SK-N-SH treated with all-trans-retinoic acid at 6 μM for 48 hours (cell line): ENCODE measurements at places on chromosomes 7 and 10.

GRCh38 chr7:158976849-158977593 lies 120.7 kb downstream of the DYNC2I1 start:
- ATAC-seq: peak; percentile 90

GRCh38 chr10:5643346-5644067 lies 22.9 kb downstream of the ASB13 start:
- no peak for ATAC-seq

DNA sequence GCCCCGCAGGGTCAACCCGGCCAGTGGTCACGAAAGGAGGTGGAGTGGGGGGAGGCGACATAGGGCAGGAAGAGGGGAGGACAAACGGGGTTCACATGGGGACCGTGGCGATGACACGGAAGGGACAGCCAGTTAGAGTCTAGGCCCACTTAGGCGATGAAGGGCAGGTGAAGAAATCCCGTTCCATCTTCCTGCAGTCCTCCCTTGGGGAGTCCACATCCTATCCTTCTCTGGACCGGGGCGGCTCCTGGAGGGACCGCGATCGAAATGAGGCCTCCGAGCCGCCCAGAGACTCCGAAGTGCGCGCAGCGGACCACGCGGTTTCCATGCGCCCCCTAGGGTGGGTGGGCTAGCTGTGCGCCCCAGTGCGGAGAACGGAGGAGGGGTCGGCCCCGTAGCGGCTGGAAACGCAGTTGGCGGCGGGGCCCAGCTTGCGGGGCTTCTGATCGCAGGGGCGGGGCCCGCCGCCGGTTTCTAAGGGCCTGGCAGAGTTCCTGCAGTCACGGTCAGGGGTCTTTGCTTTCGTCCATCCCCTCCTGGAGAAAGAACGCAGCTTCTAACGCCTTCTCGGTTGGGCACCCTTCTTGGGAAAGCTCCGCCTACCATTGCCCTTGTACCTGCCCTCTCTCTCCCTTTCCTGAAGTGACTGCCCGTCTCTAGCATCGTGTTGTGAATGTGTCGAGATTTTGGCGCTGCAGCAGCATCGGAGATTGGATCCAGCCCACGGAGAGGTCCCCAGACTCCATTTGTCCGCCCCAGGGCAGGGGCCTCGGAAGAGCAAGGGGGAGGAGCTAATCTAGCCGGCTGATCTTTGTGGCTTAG lies 17.9 kb upstream of the TMEM225B start:
- peak; percentile 81 for ATAC-seq

- ATAC-seq: peak; percentile 63
These were observed 7.2 kb downstream of the ANTXRL start for GRCh38 chr10:46293832-46294640.

GRCh38 chr7:100126239-100126930 lies 382 bp upstream of the MBLAC1 start:
- ATAC-seq: peak; percentile 45

- no peak for ATAC-seq
These were observed 34.8 kb downstream of the CFAP43 start for GRCh38 chr10:104197364-104197763.

GRCh38 chr7:157122800-157123495 lies 15.8 kb upstream of the UBE3C start:
- no peak for ATAC-seq

DNA sequence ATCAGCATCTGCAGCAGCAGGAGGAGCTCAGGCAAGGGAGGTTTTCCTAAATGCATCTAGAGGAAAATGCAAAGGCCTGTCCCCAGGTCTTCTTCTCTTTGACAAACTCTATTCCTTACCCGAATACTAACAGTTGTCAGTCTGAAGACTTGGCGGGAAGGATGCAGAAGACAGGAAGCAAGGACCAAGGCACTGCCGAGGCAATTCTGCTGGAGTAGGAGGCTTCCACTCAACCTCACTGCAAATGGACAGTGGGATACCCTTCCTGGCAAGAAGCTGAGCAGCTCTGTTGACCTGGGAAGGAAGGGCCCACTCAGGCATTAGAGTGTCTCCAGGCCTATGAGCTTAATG lies 373.0 kb downstream of the CCSER2 start:
- no peak for ATAC-seq

DNA sequence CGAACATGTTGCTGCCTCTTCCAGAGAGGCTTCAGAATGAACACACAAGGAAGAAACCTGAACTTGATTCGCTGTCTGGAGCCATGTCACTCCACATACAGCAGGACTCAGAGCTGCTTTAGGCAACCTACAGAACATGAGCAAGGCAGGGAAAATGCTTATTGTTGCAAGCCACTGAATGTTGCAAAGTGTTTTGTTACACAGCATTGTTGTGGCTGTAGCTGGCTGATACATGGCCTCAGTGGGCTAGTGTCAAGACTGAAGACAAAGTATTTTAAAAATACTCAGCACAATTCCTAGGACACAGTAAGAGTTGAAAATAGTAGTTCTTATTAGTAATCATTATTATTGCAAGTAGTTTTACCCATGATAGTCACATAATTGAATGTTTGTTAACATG lies 3.1 kb upstream of the CHST15 start:
- ATAC-seq: no peak

- ATAC-seq: peak; percentile 24; the same call in 1 of the 3 replicates
These were observed 135.2 kb upstream of the PRSS1 start for GRCh38 chr7:142614116-142614515.

- no peak for ATAC-seq
These were observed 49.8 kb downstream of the PRKCQ start for GRCh38 chr10:6530211-6530840.

GRCh38 chr7:30817371-30817767 lies 46.2 kb downstream of the MINDY4 start:
- ATAC-seq: no peak

DNA sequence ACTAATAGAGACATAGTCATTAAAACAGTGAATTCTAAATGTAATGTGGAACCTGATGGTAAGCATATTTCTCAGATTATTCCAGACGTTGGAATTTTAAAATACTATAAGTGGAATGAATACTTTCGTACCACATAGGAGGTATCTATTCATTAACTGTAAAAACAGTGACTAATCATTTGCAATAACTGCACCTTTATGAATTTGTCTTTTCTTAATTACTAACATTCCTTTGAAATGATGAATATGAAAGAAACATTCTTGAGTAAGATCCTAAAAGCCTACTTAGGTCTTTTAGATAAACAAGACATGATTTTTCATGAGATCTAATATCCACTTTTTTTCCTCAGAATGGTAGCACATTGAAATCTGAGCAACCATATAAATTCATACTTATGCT lies 549.0 kb upstream of the LRRN3 start:
- no peak for ATAC-seq

- no peak for ATAC-seq
These were observed 6.3 kb downstream of the CALN1 start for GRCh38 chr7:72405871-72406270.

GRCh38 chr7:32936689-32937088 lies 20.6 kb upstream of the FKBP9 start:
- peak; percentile 38 for ATAC-seq

DNA sequence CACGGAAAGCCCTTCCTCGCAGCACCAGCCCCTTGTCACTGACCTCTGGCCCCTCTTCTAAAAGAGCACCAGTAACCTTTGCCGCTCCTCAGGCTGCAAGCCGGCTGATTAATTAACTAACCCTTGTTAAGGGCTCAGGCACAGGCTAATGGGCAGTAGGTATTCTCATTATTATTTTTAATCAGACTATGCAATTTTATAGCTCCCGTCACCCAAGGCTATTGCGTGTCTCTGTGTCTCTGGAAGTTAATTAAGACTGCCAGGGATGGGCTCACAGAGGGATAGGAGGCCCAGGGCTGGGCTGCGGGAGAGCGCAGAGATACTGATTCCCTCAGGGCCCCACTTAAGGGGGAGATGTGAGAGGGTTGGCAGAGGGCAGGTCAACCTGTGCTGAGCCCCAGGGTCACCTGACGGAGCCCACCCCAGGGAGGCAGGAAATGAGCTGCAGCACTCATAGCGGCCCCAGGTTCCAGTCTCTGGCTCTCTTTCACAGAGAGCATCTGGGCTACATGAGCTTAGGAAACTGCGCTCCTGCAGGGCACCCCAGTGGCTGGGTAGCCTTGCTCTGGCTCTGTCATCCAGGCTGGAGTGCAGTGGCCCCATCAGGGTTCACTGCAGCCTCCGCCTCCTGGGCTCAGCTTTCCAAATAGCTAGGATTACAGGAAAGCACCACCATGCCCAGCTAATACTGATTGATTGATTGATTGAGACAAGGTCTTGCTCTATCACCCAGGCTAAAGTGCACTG lies 92.2 kb upstream of the LRRC4 start:
- peak; percentile 24 for ATAC-seq

DNA sequence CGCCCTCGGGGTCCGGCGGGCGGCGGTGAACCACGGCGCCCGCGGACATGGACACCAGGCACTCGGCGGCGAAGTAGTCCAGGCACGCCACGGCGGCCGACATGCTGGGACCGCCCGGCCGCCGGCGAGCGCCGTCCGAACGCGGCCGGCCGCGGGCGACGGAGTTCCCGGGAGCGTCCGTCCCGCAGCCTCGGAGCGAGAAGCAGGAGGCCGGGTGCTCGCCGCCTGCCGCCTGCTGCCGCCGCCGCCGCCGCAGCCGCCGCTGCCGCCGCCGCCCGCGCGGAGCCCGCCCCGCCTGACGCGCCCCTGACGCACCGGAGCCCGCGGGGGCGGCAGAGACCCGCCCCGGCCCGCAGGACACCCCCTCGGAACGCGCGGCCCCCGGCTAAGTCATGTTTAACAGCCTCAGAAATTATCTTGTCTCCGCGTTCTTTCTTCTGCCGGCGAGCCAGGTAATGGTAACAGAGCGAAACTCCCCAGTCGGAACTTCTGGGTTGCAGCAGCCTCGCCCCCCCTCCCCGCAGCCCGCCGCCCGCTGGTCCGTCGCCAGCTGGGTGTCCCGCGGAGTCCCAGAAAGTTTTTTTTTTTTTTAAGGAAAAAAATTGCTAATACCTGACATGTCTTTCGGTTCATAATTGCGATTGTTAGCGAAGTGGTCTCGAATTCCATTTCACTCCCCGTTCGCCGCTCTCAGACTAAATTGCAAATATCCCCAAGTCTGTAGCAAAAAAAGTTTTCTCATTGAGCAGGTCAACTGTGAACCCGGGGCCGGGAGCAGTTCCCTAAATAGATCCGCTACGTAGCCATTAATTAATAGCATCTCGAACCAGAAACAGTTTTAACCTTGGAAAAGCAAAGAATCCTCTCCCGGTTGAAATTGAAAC lies at the start of gene KLF14:
TSS of gene KLF14 (minus strand) at position 277 of the 884 bp plus-strand sequence. CDS start at position 103, 174 bp downstream.
- ATAC-seq: peak; percentile 48

- ATAC-seq: no peak
These were observed 274.4 kb upstream of the YAE1 start for GRCh38 chr7:39291628-39292410.

DNA sequence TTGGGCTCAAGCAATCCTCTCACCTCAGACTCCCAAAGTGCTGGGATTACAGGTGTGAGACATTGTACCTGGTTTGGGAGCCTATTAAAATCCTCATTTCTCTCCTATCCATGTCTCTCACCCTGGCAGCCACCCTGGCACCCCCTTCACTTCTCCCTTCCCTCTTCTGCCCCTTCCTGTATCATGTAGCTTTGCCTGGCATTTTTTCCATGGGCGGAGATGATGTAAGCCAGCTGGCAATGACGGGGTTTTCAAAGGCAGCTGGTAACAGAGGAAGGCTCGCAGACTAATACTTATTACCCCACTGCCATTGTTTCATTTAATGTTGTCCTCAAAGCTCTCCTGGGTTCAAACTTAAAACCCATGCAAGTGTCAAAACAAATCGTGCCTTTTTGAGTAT lies 61.9 kb downstream of the RGS10 start:
- ATAC-seq: peak; percentile 71

DNA sequence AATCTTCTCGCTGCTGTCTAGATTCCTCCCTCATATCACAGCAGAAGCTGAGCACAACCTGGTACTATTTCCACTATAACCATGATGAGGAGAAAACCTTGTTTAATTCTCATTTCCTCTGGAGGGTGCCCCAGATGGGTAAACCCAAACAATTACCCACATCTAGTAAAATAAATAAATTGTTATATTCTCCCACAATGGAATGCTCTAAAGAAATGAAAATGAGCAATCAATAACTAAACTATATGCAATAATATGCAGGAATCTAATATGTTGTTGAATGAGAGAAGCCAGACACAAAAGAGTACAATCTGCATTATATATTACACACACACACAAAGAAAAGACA lies 37.0 kb downstream of the SGMS1 start:
- no peak for ATAC-seq

- ATAC-seq: no peak
These were observed 165.9 kb upstream of the PODXL start for GRCh38 chr7:131722371-131722770.

GRCh38 chr10:110762109-110762848 lies 109.4 kb upstream of the PDCD4 start:
- ATAC-seq: no peak

- ATAC-seq: no peak
These were observed 551.8 kb downstream of the PHTF2 start for GRCh38 chr7:78350391-78350790.

- no peak for ATAC-seq
These were observed 315.8 kb downstream of the KCNMA1 start for GRCh38 chr10:77321838-77322237.

DNA sequence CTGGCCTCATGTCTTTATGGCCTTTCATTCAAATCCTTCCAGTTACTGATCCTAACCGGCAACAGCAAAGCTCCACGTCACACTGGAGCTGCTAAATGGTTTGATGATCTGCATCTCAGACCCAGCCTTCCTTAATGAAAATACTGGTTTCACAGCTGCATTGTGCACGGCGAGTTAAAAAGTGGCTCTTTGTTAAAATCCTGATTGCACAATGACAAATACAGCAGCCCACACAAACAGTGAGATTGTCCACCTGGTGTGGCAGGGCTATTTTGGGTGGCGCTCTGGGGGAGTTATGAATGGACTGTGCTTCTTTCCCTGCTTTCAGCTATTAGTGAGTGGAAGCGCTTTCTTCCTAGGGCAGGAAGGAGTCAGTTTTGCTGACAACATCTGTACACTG lies 63.4 kb upstream of the C1QL3 start:
- no peak for ATAC-seq

DNA sequence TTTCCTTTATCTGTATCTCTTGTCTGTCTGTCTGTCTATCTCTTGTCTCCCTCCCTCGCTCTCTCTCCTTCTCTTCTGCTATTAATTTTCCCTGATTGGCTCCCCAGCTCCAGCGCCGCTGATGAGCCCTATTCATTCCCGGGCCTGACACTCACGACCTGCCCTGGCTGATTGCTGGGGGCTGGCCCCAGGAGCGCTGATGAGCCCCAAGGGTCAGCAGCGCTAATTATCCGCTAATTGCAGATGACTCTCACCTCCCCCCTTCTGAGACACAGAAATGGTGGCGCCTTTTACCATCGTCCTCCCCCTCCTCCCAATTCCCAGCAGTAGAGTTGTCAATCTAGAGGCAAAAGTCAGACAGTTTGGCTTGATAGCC lies 1.3 kb upstream of the GBX1 start:
- no peak for ATAC-seq

GRCh38 chr7:147861945-147862344 lies 728.6 kb upstream of the C7orf33 start:
- ATAC-seq: no peak

GRCh38 chr7:108286290-108286904 lies 156.2 kb upstream of the LAMB4 start:
- ATAC-seq: no peak

DNA sequence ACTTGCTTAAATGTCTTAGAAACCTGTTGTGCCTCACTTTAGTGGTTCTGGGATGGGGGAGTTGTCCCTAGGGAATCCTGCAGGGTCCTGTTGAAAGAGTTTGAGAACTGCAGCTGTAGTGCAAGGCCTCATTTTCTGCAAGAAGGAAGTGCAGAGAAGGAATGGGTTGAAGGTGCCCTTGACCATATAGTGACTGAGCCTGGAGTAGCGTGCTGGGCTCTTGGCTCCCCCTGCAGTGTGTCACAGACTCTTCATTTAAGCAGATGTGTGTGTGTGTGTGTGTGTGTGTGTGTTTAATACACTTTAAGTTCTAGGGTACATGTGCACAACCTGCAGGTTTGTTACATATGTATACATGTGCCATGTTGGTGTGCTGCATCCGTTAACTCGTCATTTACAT lies 92.2 kb downstream of the GRK5 start:
- peak; percentile 58; the same call in 2 of the 3 replicates for ATAC-seq
